Femur (tissue), 1 donor: ENCODE measurements at places on chromosomes 12 and 14.
A peak's percentile ranks its signal among the peaks of the same experiment; 100 is the strongest.

DNA sequence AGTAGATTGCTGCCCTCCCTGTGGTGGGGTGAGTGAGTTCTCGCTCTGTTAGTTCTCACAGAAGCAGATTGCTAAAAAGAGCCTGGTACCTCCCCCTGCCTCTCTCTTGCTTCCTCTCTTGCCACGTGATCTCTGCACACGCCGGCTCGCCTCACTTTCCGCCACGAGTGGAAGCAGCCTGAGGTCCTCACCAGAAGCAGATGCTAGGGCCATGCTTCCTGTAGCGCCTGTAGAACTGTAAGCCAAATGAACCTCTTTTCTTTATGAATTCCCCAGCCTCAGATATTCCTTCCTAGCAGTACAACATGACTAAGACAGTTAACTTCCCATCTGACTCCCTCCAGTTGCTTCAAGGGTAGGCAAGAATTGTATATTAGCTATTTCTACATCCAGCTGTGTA, 76.2 kb downstream of the ETV6 start:
- no peak for DNase-seq

DNA sequence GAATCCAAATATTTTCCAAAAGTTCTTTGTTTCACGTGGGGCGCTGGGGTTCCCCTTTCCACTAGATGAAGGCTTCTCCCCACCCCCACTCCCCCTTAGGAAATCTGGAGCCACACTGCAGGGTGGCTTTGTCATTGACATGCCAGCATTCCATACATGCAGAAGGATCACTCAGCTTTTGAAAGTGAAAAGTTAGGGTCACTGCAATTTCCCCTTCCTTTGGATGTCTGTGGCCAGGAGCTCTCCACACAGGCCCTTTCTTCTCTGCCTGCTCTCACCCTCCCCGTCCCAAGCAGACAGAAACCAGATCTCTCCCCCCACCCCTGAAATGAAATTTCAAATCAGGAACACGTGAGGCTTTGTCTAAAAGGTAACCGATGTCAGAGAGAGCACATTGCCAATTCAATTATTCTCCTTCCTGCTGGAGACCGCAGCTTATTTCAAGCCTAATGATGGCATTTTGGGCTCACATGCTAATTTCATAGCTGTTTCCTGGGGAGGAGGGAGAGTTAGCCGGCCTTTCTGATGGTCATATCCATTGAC, 153.9 kb upstream of the RFLNA start:
- DNase-seq, result no peak

- DNase-seq, result no peak
These were observed 171.4 kb downstream of the PHETA1 start for GRCh38 chr12:111197376-111197944.

DNA sequence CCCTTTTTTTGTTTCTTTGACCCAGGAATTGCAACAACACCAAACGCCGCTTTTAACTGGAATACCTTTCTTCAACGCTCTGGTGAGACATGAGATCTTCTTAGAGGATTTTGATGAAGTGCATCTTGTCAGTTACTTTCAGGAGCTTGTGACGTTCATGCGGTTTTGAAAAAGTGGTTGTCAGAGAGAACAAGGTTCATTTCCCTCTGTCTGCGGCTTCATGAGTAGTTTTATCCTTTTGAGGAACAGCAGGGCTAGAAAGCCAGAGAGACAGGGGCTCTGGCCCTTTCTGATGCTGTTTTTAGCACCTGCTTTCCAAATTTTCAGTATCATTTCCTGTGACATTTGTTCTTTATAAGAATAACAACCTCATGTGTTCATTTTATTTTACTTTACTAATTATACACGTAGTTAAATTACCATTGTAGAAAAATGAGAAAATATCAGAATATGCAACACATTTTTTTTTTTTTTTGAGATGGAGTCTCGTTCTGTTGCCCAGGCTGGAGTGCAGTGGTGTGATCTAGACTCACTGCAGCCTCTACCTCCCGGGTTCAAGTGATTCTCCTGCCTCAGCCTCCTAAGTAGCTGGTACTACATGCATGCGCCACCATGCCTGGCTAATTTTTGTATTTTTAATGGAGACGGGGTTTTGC, 61.8 kb downstream of the GLT1D1 start:
- no peak for DNase-seq

DNA sequence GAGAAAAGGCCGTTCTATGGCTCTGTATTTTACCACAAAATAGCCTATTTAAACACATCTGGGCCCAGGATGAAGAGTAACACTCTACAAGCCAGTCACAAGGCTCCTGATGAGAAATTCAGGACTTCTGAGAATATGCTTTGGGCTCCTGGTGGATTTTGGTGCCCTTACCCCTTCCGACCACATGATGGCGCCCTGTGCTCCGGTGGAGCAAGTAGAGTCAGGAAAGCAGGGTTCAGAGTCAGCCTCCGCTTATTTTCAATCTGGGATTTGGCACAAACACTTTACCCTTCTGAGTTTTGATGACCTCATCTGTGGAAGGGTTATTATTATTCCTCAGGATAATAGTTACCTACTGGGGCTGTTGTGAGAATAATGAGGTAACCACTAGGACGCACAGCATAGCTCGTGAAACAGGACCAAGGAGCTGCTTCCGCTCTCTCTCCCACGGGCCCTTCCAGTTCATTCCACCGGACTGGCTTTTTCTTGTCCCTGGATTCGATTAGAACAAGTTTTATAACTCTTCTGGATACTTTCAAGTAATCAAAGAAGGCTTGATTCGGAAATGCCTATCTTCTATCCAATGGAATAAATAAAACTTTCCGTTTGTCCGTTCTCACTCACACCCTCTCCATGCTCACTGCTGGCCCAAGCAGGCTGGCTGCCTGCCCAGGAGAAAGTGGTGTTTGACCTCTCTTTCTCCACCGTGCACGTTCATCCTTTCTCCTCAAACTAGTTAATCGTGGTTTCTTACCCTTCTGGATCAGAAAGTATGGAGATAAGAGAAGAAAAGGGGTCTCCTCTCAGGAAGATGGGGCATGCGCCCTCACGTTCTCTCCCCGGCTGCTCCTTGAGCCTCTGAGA, 104.6 kb downstream of the GALC start:
- no peak for DNase-seq

DNA sequence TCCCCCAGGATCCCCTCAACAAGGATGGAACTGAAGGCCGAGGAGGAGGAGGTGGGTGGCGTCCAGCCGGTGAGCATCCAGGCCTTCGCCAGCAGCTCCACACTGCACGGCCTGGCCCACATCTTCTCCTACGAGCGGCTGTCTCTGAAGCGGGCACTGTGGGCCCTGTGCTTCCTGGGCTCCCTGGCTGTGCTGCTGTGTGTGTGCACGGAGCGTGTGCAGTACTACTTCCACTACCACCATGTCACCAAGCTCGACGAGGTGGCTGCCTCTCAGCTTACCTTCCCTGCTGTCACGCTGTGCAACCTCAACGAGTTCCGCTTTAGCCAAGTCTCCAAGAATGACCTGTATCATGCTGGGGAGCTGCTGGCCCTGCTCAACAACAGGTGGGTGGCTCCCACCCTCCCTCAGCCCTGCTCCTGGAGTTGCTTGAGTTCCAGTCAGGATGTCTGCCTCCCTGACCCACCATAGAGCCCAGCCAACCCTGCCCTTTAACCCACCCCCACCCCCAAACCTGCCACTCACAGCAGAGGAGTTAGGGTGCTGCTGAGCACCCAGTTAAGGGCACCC, 1.4 kb downstream of the ASIC1 start:
- no peak for DNase-seq

DNA sequence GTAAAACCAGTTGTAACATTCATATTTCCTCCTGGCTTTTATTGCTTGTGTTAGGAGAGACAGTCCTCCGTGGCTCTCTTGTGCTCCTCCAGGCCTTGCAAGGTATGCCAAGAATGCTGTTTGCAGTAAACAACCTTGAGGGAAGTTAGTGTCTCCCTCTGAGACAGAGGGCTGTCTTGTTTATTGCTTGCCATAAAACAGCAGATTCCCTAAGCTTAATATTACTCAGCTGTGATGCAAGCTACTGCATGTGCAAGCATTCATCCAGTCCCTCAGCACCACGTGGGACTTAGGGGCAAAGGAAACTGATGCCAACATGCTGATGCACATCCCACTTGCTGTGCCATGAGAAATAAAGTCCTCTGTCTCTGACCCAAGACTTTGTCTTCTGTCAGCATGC, 6.6 kb downstream of the POMT2 start:
- DNase-seq, result no peak

DNA sequence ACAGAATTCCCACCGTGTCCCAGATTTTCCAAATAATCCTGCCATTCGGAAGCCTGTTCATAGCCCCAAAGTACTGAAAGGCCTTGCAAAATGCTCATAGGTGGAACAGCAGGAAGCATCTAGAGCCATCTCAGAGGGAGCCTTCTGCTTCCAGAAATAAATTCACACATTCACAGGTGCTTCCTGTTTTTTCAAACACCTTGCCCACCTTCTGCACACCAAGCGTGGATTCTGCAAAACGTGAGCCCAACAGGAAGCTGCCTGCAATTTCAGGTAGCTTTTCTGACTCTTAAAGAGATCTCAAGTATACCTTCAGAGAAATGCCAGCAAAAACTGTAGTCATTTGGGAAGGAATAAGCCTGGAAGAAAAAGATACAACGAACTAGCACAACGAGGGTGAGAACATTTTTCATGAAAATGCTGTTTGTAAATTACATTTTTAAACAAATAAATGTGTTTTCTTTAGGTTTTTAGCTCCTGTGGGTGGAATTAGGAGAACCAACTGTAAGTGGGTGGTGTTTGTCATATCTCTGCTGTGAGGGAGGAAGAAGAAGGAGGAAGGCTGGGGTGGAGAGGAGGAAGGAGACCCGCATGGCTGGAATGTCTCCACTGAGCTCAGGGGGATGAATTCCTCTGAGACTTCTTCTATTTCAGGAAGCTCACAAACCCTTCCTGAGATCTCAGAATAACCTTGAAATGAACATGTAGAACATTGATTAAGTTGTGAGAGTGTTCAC, at the start of gene IFNG-AS1:
Gene IFNG-AS1, plus strand, starts transcription at position 264 of the 737 bp plus-strand sequence.
- no peak for DNase-seq

DNA sequence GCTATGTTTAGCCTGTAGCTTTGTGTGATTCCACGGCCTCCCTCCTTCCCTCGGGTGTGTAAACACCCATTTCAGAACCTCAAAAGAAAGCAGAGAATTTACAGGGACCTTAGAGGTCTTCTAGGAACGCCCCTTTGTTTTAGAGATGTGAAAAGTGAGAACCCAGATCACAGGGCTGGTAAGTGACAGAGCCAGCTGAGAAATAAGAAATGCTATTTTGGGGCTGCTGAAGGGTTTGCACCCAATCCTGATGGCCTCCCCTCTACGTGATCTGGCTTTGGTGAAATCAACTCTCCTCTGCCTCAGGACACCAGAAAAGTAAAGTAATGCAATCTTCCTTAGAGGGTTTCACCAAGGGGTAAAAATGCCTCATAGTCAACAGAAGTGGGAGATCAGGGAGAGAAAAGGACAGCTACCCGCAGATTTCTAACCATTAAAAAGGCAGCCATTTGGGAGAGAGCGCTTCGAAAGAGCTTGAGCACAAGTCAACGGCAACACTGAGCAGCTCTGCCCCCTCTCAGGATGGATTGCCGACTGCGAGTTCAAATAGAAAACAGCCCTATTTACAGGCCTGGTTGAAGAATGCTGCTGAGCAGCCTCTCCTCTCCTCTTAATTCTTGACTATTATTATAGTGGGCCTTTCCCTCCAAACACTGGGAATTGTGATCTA, 78.5 kb upstream of the RASSF3 start:
- no peak for DNase-seq

- no peak for DNase-seq
These were observed 174.3 kb downstream of the FOXN3 start for GRCh38 chr14:89242652-89243279.

DNA sequence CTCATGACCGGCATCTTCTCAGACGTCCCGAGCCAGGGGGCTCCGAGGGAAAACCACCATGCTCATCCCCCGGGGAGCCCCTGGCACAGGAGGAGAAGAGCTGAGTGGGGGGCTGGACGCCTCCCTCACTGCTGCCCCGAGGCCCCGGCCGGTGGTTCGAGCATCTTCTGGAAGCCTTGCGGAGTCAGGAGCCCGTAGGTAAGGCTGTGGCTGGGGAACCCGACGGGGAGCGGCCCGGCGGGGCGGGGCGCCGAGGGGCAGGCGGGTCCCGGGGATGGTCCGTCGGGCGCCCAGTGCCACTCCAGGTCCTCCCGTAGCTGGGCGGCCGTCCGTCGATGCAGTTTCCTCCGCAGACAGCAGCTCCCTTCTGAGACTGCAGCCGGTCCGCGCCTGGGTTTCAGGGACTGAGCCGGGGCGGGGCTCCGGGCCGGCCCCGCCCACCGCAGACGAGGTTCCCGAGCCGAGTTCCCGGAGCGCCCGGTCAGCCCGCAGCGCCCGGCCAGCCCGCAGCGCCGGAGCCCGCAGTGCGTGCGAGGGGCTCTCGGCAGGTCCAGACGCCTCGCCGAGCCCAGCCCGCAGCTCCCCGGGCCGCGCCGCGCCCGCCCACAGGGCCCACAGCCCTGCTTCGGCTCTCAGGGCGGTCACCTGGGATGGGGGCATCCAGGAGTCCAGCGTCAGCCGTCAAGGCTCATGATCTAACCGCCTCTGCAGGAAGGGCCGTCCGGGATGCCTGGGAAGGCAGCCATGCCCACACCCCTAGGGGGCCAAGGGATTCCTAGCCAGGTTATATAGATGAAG, at the start of gene PGF:
Gene PGF, minus strand, starts transcription at position 369 of the 798 bp plus-strand sequence. Its CDS starts 355 bp downstream, at position 14.
- peak; percentile 75 for DNase-seq

DNA sequence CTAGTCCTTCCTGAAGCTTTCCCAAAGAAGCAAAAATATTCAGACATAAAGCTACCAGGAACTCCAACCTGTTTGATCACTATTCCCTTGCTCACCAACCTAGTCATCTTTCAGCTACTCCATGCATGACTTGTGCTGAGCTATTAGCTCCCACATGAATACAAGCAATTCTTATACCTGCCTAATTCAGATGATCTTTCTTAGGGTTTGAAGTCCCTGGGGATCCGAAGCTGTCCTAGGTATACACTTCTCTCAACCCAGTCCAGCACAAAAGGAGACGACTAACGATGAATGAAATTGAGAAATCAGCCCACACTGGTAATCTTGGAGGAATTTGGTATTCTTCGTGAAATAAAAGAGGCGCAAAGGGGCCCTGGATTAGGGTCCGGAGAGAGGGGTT, 631 bp upstream of the PTGR2 start:
- no peak for DNase-seq

GRCh38 chr14:29721586-29721985, 206.1 kb downstream of the PRKD1 start:
- DNase-seq, result no peak

GRCh38 chr12:77494296-77494695, 336.4 kb upstream of the NAV3 start:
- DNase-seq, result no peak

GRCh38 chr12:116797885-116798284, 59.8 kb downstream of the RNFT2 start:
- no peak for DNase-seq

- DNase-seq, result no peak
These were observed 94.0 kb upstream of the SLC38A4 start for GRCh38 chr12:46919666-46920400.
